ENCODE measurements at places on chromosomes 7 and 10. TPM values are rescaled to one million over a fixed set of nuclear protein-coding genes. Genes with fewer than 3 reads are reported as not detected.

The SH2D4B gene
- not detected for total RNA-seq

The CAPZA2 gene
- total RNA-seq = 224 TPM

The DNAJB12 gene
- 41.0 TPM for total RNA-seq

The PLAU gene
- 7.8 TPM for total RNA-seq

The LRRC61 gene
- 174 TPM for total RNA-seq

The LIPA gene
- 196 TPM for total RNA-seq

The HABP2 gene
- total RNA-seq = not detected

The ETV1 gene
- total RNA-seq = 58.1 TPM

DNA sequence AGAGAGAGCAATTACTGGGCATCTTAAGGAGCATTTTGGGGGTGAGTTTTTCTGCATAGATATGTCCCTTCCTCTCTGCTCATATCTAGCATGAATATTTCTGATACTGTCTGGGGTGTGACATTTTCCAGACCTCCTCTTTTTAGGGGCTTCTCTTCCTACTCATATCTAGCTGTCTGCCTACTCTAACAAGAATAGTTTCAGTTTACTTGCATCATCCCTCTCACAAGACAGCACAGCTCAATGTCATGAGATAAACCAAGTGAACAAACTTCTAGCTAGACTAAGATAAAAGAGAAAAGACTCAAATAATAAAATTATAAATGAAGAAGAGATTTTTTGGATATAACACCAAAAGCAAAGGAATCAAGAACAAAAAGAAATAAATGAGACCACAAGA lies 419.5 kb upstream of the SORCS1 start:
- DNase-seq = no peak
- H3K27me3 ChIP-seq = no peaks in the 10 kb centered on the region
- no peak overlapping the region for H3K27ac ChIP-seq
- no peaks in the 10 kb centered on the region for H3K36me3 ChIP-seq

DNA sequence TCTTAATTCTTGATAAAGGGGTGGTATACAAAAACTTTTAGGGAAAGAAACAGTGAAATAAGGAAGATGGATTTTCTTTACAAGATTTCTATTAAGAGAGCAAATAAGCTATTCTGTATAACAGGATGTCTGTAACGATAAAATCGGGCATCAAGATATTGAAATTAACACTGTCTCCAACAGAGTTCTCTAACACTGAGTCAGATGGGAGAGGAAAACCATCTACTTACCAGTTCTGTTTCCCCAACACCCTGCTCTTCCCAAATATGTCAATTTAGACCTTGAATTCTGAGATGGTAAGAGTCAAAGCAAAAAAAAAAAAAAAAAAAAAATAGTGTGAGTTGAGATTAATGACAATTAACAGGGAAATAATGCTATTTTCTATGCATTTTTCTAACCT lies 23.0 kb downstream of the SMURF1 start:
- H3K27me3 ChIP-seq = no peaks in the 10 kb centered on the region
- no peak overlapping the region for H3K4me3 ChIP-seq
- H3K4me1 ChIP-seq = peaks cover 32% of the 10 kb centered on the region
- peak overlapping the region; percentile 79 for H3K27ac ChIP-seq

DNA sequence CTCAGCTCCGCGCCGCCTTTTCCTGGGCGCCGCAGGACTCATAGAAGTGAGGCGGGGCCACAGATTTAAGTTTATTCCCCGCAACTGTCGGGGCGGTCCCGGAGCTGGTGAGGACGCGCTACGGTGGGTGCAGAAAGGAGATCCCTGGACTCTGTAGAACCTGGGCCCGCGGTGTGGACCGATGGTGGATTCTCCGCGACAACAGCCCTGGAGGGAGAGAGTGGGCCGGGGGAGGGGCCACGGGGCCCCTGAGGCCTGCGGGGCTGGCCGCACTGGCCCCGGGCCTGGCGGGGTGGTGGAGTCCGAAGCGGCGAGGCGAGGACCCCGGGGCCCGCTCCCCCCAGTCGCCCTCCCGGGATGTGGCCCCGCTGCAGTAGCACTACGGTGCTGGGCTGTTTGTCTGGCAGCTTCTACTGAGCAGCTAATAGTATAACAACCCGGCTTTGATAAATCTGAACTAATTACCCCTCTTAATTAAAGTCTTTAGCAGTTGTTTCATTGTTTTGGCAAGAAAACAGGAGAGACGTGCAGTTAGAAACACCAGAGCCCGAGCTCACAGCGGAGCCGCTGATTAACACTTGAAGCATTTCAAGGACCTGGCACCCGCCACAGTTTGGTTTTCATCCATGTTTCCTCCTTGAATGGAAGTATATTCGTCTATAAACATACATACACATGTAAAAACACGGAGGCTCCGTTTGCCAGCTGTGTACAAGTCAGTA lies 4.2 kb downstream of the FEZF1 start:
- peaks cover 2% of the 10 kb centered on the region for H3K4me1 ChIP-seq
- no peak for DNase-seq
- no peak overlapping the region for H3K27ac ChIP-seq
- peaks cover 84% of the 10 kb centered on the region for H3K27me3 ChIP-seq
- H3K4me3 ChIP-seq = no peak overlapping the region

DNA sequence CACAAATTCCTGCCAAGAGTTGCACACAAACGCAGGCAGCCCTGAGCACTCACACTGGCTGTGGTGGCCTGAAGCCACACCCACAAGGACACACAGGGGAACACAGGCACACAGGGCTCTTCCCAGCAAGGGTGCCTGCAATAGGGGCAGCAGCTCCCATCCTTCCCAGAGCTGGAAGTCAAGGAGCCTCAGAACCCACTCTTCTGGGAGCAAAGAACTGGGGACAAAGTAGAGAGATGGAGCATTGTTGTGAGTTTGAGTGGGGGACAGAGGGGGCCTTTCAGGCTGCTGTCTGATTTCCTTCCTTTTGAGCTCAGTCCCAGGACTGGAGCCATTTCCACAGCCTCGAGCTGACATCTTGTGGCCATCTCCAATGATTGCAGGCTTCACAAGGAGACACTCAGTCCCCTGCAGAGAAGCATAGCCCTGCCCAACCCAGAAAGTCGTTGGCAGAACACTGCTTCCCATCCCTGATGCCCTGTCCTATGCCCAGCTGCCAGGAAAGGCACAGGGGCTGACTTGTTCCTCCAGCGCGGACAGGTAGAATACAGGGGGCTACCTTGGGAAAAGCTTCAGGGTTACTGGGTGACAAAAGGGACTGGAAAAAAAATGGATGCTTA lies 34.4 kb upstream of the SLF2 start:
- DNase-seq = peak; percentile 76
- H3K27ac ChIP-seq = no peak overlapping the region
- no peaks in the 10 kb centered on the region for H3K36me3 ChIP-seq
- no peak overlapping the region for H3K4me3 ChIP-seq

DNA sequence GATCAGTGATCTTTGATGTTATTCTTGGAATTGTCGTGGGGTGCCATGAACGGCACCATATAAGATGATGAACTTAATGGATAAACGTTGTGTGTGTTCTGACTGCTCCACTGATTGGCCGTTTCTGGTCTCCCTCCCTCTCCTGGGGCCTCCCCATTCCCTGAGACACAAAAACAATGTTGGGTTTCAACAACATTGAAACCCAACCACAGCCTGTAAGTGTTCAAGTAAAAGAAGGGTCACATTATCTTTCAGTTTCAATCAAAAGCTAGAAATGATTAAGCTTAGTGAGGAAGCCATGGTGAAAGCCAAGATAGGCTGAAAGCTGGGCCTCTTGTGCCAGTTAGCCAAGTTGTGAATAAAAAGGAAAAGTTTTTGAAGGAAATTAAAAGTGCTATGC lies 19.5 kb downstream of the EN2 start:
- no peak for DNase-seq
- H3K36me3 ChIP-seq = no peaks in the 10 kb centered on the region
- H3K4me1 ChIP-seq = no peaks in the 10 kb centered on the region
- no peak overlapping the region for H3K27ac ChIP-seq
- peaks cover 31% of the 10 kb centered on the region for H3K27me3 ChIP-seq

- peak; percentile 79 for DNase-seq
- peak overlapping the region; percentile 93 for H3K27ac ChIP-seq
- no peaks in the 10 kb centered on the region for H3K36me3 ChIP-seq
- peaks cover 27% of the 10 kb centered on the region for H3K4me1 ChIP-seq
- H3K4me3 ChIP-seq = no peak overlapping the region
Measured at GRCh38 chr10:92240289-92241157, 50.4 kb downstream of the CPEB3 start.

DNA sequence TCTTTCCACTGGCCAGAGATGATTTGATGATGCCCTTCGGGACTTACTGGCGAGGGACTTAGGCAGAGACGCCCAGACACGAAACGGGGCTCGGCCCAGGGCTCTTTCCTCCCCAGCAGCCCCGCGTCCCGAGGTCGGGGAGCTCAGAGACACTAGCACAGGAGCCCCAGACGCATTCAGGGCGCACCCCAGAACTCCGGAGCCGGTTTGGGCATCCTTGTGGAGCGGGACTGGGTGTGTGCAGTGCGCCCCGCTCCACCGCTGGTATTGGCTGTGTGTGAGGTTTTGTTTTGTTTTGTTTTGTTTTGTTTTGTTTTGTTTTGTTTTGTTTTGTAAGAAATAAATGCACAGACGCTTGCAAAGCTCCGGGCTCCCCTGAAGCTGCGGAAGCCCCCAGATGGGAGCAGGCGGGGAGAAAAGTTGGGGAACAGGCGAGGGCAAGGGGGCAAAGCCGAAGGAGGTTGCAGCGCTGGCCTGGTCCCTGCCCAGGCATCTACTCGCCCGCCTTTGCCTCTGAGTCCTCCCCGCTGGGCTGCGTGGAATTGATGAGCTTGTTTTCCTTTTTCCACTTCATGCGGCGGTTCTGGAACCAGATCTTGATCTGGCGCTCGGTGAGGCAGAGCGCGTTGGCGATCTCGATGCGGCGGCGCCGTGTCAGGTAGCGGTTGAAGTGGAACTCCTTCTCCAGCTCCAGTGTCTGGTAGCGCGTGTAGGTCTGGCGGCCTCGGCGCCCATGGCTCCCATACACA lies 1.9 kb upstream of the HOXA5 start:
- H3K4me1 ChIP-seq = peaks cover 28% of the 10 kb centered on the region
- no peak overlapping the region for H3K27ac ChIP-seq
- H3K27me3 ChIP-seq = no peaks in the 10 kb centered on the region
- H3K36me3 ChIP-seq = peaks cover 12% of the 10 kb centered on the region
- DNase-seq = no peak

GRCh38 chr10:35136263-35136815 lies 9.7 kb downstream of the CREM start:
- DNase-seq = no peak
- H3K4me3 ChIP-seq = no peak overlapping the region
- H3K27ac ChIP-seq = peak overlapping the region; percentile 44
- H3K4me1 ChIP-seq = peaks cover 53% of the 10 kb centered on the region

GRCh38 chr7:153835103-153835502 lies 217.1 kb upstream of the DPP6 start:
- no peaks in the 10 kb centered on the region for H3K36me3 ChIP-seq
- no peak overlapping the region for H3K4me3 ChIP-seq
- no peak for DNase-seq
- H3K27me3 ChIP-seq = no peaks in the 10 kb centered on the region
- no peak overlapping the region for H3K27ac ChIP-seq

DNA sequence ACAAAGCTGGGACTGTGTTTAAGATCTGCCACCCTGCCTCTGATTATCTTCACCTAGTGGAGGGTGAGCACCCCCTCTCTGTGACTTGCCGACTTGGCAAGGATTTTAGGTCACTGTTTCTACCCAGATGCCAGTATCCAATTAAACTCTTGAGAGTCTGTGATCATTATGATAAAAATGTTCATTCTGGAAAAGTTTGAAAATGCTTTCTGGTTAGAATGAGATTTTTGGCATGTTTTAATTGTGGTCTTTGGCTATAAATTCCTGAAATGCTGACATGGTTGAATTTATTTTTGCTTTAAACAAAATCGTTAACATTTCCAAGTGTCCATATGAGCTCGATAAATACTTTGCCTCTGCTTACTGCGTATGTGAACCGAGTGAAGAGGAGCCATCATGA lies 221.4 kb downstream of the BICC1 start:
- peaks cover 8% of the 10 kb centered on the region for H3K4me1 ChIP-seq
- H3K36me3 ChIP-seq = no peaks in the 10 kb centered on the region
- H3K27ac ChIP-seq = no peak overlapping the region
- H3K4me3 ChIP-seq = no peak overlapping the region

- no peak overlapping the region for H3K4me3 ChIP-seq
- H3K4me1 ChIP-seq = peaks cover 22% of the 10 kb centered on the region
- no peak for DNase-seq
- H3K27me3 ChIP-seq = no peaks in the 10 kb centered on the region
Measured at GRCh38 chr7:92682903-92683539, 92.8 kb upstream of the FAM133B start.

DNA sequence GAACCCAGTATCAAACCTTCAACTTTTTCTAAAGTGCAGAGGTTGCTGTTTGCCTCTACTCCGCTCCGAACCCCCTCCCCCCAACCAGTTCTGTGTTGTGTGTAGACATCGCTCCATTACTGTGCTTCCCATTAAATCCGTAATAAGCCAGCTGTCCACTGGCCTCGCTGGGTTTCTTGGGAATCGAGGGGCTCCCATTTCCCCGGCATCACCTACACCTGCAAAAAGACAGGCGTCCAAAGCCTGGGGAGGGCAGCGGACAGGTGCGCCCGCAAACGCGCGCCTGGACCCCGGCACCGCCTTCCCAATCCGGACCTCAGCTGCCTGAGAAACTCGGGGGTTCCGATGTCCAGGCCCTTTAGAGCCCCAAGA lies 631 bp downstream of the RTKN2 start:
- peaks cover 5% of the 10 kb centered on the region for H3K4me1 ChIP-seq
- H3K27ac ChIP-seq = no peak overlapping the region
- H3K4me3 ChIP-seq = no peak overlapping the region
- no peaks in the 10 kb centered on the region for H3K36me3 ChIP-seq
- H3K27me3 ChIP-seq = peaks cover 3% of the 10 kb centered on the region

DNA sequence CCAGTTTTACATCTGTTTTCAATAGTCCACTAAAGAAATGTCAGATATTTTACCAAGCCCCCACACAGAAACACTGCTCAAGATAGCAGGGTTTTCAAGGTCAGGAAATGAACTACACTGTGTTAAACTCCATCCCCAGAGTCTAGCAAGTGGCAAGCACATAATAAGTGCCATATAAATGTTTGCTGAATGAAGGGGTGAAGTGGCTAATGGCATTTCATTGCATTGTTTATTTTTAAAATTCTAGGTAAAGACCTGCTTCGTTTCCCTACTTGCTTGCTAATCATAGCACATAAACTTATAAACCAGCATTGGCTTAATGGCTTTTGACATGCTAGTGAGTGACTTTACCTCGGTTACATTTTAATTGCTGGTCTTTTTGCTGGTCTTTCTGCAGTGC lies 322.6 kb downstream of the GRID1 start:
- H3K4me1 ChIP-seq = no peaks in the 10 kb centered on the region
- H3K36me3 ChIP-seq = no peaks in the 10 kb centered on the region
- no peaks in the 10 kb centered on the region for H3K27me3 ChIP-seq

DNA sequence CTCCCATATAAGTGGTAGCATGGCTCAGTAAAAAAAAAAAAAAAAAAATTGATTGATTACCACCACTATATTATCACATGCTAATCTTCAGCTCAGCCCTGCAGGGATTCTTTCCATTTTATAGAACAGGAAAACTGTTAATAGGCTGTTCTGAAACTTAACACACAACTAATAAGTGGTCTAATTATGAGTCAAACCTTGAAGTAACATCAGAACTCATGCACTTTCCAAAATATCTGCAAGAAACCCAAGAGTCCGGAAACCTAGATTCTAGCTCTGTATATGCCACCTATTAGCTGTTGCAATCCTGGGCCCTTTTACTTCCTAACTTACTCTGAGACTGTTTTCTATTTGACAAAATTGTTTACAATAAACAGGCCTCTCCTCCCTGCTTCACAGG lies 23.9 kb downstream of the SEM1 start:
- H3K27ac ChIP-seq = no peak overlapping the region
- no peak for DNase-seq
- H3K36me3 ChIP-seq = no peaks in the 10 kb centered on the region
- no peaks in the 10 kb centered on the region for H3K27me3 ChIP-seq
- H3K4me3 ChIP-seq = no peak overlapping the region
- H3K4me1 ChIP-seq = no peaks in the 10 kb centered on the region

- no peaks in the 10 kb centered on the region for H3K4me1 ChIP-seq
- H3K4me3 ChIP-seq = no peak overlapping the region
- no peaks in the 10 kb centered on the region for H3K36me3 ChIP-seq
Measured at GRCh38 chr10:92816091-92816531, 32.2 kb upstream of the EXOC6 start.
